ENCODE measurements at places on chromosomes 7 and 10.

DNA sequence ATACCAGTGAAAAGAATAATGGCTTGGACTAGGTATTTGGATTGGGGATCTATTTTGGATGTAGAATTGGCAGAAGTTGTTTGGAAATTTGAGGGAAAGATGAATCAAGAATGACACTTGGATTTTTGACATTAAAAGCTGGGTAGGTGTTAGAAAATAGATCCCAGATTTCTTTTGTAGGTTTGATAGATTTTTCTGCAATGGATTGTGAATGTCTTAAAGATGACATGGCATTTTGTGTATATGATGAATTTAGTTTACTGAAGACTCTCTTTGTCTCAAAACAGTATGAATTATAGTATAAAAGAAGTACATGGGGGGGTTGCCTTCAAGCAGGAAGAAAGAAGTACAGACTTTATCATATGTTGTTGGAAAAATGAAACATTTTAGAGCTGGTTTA is 75.8 kb downstream of the MPLKIP start:
- DNase-seq: no peak

- DNase-seq: no peak
Observed at GRCh38 chr10:125980521-125981035, 84.2 kb downstream of the FANK1 start.

- no peak for DNase-seq
Observed at GRCh38 chr10:51198170-51198569, 123.9 kb downstream of the PRKG1 start.

DNA sequence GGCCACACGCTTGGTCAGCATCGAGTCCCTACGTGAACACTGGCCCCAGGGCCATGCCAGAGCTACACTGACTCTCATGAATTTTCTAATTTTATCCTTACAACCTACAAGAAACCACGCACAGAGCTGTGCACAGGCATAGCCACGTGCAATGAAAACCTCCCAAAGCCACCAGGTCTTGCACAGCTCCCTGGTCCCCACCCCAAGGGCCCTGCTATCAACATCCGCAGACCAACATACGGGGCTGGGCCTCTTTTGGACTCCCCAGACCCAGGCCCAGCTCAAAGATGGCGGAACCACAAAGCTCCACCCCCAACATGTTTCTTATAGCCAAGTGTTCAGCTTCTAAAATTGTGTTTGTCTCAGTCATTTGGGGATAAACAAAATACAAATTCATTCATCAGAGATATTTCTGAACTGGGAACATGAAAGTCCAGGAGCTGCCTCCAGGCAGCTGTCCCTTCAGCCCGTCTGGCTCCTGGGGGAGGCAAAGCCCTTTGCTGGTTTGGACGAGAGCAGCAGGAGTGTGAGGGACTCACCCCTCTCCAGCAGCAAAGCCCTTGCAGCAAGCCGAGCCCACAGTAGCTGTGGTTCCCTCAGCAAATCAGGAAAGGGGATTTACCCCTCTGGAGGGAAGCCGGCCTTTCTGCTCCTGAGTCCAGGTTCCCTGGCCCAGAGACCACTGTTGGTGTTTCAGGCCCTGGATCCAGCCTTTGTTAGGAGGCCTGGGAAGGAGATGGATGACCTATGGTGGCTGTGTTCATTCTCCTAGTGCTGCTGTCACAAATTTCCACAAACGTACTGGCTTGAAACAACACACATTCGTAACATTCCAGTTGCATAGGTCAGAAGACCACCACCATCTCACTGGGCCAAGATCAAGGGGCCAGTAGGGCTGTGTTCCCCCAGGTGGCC is 75.1 kb downstream of the OAT start:
- DNase-seq: no peak

- DNase-seq: no peak
Observed at GRCh38 chr7:5064391-5065106, 18.9 kb downstream of the RBAK start.

All from activated CD4-positive, alpha-beta T cell treated with anti-CD3 and anti-CD28 coated beads for 48 hours (primary cell).